Activated CD4-positive, alpha-beta T cell treated with anti-CD3 and anti-CD28 coated beads for 4 hours (primary cell): ENCODE measurements at places on chromosomes 13 and 19.

- no peak for DNase-seq
Measured at GRCh38 chr13:41720839-41721561, 239.9 kb downstream of the VWA8 start.

GRCh38 chr13:29999492-30000369 lies 149.3 kb upstream of the UBL3 start:
- no peak for DNase-seq

GRCh38 chr19:3094601-3095440 lies 659 bp downstream of the GNA11 start:
- DNase-seq: no peak

GRCh38 chr13:33528896-33529295 lies 243.3 kb upstream of the STARD13 start:
- no peak for DNase-seq

- no peak for DNase-seq
Measured at GRCh38 chr13:23433171-23434153, at the start of gene SACS. SACS (minus strand) TSS chr13:23433702; CDS start chr13:23411239, 22,463 bp downstream.

GRCh38 chr19:38485541-38486285 lies 52.2 kb downstream of the RYR1 start:
- no peak for DNase-seq

GRCh38 chr13:42607546-42607945 lies 33.6 kb downstream of the TNFSF11 start:
- DNase-seq: no peak

GRCh38 chr13:42110410-42111155 lies 62.1 kb downstream of the DGKH start:
- peak; percentile 57 for DNase-seq

- no peak for DNase-seq
Measured at GRCh38 chr13:35704331-35704730, 227.8 kb upstream of the MAB21L1 start.

DNA sequence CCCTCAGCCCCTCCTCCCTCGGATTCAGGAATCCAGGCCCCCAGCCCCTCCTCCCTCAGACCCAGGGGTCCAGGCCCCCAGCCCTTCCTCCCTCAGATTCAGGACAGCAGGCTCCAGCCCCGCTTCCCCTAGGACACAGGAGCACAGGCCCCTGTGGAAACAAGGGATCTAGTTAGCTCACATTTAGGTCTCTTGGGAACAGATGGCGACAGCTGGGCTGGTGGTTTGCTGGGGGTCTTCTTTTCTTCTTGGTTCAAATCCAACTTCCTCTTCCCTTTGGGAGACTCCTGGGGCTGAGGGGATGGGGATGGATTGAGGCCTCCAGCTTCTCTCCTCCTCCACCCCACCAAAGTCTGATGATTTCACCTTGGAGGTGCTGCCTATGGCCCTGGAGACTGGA lies 19.6 kb downstream of the ZNF575 start:
- no peak for DNase-seq

DNA sequence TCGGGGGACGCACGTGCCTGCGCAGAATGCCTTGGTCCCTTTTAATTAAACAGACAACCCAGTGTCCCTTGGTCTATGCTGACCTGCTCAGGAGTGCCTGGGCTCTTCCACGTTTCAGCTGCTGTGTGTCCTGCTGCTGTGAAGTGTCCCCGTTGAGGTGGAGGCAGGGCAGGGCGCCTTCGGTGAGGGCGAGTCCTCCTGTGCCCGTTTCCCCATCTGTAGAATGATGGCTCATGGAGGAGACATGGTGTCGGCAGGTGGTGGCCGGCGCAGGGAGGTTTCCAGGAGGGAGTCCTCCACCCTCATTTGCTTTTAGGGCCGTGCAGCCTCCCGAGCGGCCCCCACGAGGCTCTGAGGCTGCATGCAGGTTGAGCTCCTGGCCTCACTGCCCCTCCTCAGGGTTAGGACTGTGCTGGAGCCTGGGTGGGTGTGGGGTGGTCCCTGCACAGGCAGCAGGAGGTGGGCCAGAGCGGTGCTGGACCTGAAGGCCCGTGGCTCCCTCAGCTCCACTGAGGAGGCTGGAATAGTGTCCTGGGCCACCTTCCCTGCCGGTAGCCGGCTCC lies 8.8 kb downstream of the STK11 start:
- DNase-seq: no peak

GRCh38 chr19:31269425-31270127 lies 79.7 kb downstream of the TSHZ3 start:
- DNase-seq: no peak

DNA sequence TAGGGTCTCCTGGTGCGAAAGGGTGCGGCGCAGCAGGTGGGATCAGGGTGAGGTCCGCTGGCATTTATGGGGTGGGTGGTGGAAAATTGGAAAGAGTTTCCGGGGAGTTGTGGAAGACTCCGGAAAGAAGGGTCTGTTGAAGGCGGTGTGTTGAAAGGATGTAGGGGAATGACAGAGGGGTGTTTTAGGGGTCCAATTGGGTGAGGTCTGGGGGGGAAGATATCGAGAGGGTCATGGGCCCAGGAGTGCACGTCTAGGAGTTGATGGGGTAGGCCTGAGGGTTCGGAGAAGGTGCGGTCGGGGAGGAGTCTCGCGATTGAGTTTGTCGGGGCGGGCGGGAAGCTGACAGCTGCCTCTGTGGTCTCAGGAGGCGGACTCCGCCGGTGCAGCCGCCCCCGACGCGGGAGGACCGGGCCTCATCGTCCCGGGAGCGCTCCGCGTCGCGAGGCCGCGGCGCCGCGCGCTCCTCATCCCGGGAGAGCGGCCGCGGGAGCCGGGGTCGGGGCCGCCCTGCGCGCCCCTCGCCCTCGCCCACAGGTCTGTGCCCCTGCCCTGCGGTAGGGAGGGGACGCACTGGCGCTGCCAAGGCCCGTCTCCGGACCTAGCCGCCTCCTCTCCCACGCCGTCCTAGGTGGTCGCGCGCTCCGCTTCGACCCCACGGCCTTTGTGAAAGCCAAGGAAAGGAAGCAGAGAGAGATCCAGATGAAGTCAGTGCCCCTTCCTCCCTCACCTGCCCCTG lies 7.0 kb downstream of the PGLYRP1 start:
- DNase-seq: peak; percentile 36

GRCh38 chr13:46535002-46535401 lies 18.0 kb upstream of the LRCH1 start:
- DNase-seq: no peak

- DNase-seq: no peak
Measured at GRCh38 chr19:33872445-33873320, 76.0 kb downstream of the KCTD15 start.

GRCh38 chr13:110269509-110270185 lies 37.3 kb downstream of the COL4A1 start:
- no peak for DNase-seq

- DNase-seq: no peak
Measured at GRCh38 chr19:18362934-18363542, 22.6 kb downstream of the PGPEP1 start.

- DNase-seq: no peak
Measured at GRCh38 chr19:15702534-15702930, 25.3 kb upstream of the OR10H2 start.

GRCh38 chr13:85590231-85590931 lies 208.8 kb downstream of the SLITRK6 start:
- no peak for DNase-seq

- DNase-seq: peak; percentile 73
Measured at GRCh38 chr19:46014941-46015686, 7.7 kb downstream of the PGLYRP1 start.

DNA sequence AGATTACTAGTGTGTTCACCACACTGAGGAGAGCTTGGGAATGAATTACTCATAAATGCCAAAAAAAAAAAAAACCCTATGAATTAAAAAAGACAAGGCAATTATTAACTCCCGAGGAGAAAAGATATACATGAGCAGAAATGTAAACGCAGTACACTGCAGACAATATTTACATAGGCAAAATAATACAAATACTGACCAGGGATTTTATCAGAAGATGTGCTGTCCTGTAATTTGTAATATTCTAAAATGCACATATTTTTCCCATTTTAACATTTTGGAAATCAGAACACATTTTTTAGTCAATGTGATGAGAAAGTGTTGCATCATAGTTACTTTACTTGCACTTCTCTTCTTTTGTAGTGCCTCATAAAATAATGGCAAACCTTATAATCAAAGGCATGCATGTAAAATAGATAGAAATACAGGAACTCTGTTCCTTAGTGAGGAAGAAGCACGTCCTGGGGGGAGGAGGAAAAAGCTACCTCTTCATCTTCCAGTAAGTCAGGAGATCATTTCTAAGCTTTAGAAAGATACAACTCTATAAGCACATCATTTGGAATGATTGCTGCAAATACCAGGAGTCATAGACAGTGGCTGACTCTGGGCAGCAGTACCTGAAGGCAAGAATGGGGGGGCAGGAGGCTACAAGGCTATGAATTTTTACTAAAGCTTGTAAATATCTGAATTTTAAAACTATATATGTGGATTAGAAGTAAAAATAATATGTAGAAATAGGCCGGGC lies 46.3 kb upstream of the KATNAL1 start:
- DNase-seq: no peak

- no peak for DNase-seq
Measured at GRCh38 chr13:23889615-23890607, 711 bp upstream of the MIPEP start.

GRCh38 chr13:23777575-23777870 lies 111.7 kb downstream of the MIPEP start:
- DNase-seq: no peak

DNA sequence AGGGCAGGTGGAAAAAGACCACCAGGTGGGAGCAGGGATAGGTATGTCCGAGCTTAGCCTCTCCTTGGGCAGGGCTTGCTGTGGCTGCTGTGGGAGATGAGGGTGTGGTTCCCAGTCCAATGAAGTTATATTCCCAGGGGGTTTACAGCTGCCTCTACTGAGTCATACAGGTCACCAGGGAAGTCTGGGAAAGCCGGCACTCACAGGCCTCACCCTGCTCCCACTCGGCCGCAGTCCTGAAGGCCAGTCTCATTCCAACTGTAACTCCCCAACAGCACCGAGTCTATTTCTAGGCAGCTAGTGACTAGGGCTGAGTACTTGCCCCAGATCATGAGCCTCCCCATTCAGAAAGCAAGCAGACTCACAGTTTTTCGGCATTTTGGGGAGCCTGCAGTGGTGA lies 77.1 kb downstream of the FNDC3A start:
- no peak for DNase-seq

GRCh38 chr13:112689303-112690245 lies at the start of gene ATP11A:
ATP11A (plus strand) TSS chr13:112690038; CDS start chr13:112690417, 379 bp downstream.
- DNase-seq: peak; percentile 73
